ENCODE measurements at places on chromosomes 5 and 9.

DNA sequence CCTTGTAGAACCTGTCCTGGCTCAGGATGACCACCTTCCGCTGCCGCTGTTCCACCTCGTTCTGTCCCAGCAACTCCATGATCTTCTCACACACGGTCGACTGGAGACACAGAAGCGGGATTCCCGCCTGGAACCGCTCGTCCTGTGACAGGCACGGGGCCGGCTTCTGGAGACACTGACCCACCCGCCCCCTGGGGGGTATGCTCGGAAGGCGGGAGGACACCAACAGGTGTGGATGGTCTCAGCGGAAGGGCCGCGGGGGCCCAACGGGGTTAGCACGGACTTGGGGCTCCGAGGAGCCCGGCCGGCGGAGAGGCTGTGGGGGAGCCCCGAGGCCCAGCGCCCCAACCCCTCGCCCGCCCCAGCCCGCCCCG, 530 bp downstream of the UCK1 start:
- DNase-seq: no peak

- DNase-seq: no peak
These were observed 63.0 kb downstream of the FER start for GRCh38 chr5:108810717-108811116.

DNA sequence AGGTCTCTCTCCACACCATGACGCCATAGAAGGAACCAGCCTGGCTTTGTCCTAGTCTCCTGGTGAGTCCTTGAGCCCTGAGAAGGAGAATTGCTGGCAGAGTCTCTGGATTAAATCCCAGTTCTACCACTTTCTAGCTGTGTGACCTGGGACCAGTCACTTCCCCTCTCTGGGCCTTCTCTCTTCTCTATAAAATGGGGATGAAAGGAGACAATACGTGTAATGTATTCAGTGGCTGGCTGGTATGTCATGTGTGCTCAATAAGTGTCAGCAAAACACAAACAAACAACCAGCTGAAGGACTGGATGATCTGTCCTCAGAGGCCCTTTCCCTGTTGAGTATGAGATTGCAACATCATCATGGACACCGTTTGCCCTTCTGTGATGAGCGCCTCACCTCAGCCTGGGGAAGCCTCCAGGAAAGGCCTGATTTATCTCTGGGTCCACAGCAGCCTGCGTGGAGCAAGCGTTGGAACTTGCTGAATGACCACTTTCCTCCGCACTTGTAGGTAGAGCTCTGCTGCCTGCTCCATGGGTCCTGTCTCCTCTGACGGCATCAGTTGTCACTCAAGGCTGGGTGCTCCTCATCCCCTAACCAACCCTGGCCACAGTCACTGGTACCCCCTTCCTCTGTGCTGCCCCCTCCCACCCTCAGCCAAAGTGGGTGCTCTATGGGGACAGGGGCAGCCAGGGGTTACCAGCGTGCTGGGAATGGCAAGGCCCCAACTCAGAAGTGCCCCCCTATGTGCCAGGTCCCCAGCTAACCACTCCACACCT, 3.6 kb upstream of the NR5A1 start:
- no peak for DNase-seq

- no peak for DNase-seq
These were observed 5.7 kb upstream of the SYK start for GRCh38 chr9:90795871-90796317.

GRCh38 chr9:134764473-134765269, 115.9 kb upstream of the FCN2 start:
- DNase-seq: no peak

Data from left kidney (tissue), 8 donors.